ENCODE measurements at places on chromosomes 1 and 21. TPM values are rescaled to one million over a fixed set of nuclear protein-coding genes. Genes with fewer than 3 reads are reported as not detected.

DNA sequence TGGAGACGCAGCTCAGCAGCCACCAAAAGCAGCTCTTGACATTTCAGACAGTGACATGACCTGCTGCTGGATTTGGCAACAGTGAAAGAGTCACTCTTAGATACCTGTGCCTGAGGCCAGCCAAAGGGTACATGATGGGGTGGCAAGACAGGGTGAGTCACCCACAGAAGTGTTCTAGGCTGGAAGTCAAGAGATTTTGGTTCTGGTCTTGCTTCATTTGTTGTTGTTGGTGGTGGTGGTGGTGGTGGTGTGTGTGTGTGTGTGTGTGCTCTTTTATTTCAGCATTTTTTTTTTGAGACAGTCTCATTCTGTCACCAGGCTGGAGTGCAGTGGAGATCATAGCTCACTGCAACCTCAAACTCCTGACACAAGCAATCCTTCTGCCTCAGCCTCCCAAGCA, 25.8 kb downstream of the SHISAL2A start:
- no peak for DNase-seq

DNA sequence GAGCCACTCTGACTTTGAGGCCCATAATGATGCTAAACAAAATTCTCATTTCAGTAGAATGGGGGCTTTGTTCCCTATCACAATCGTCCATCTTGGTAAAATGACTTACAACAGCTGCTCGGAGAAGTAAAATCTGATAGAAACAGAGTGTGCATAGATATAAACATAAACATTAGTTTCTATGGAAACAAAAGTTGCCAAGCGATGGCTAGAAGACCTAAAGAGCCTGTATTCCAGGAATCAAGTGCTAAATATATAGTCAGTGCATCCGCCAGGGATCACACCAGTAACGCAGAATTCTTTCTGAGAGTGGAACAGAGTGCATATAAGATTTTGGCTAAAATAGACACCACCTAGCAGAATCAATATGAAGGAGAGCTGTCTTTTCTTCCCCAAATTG, 91.2 kb upstream of the KAZN start:
- DNase-seq, result no peak

- DNase-seq, result no peak
These were observed 6.0 kb upstream of the DUSP10 start for GRCh38 chr1:221747839-221748238.

The TMEM82 gene
- total RNA-seq, result not detected

DNA sequence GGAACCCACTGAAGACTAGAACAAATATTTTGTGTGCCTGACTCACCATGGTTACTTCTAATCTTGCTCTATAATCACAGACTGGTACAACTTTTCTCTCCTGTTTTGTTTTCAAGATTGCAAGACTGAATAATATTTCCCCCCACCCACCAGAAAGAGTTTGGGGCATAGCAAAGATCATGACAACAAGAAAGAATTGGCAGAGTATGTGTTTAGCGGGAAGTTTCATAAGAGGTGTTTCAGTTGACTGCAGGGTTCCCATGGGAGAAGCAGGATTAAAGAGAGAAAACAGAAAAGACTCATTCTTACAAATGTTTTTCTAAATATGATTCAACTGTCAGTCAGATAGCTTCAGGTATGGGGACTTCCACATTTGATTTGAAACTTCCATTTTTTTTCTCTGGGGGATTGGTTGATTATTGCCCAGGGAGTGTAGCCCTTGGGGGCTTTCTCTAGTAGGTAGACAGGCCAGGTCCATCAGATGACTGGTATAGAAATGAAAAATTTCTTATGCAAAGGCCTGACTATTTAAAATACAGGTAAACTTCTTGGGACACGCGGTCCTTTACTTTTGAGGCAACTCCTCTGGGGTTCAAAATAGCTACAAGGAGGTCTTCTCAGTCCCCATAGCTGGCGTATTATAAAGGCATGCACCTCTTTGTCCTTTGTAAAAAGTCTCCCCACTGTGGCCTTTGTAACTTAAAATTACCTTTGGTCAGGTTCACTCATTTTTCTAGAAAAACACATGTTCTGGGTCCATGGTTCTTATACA, 13.9 kb downstream of the OR14I1 start:
- DNase-seq, result no peak

DNA sequence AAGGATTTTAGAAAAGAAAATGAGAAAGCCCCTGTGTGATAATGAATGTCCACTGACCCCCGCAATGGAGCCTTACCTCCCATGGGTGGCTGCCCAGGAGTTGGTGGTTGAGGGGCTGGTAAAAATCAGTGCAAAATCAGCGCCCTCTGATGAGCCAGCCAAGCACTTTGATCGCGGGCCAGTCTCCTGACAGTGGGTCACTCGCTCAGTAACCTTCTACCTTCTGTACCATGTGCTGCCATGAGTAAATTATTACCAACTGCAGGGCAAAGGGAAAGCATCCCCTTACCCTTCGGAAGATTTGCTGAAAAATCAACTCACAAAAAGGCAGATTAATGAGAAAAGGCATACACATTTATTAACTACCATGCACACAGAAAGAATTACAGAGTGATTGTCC, 58.8 kb downstream of the KCNK1 start:
- DNase-seq, result no peak

DNA sequence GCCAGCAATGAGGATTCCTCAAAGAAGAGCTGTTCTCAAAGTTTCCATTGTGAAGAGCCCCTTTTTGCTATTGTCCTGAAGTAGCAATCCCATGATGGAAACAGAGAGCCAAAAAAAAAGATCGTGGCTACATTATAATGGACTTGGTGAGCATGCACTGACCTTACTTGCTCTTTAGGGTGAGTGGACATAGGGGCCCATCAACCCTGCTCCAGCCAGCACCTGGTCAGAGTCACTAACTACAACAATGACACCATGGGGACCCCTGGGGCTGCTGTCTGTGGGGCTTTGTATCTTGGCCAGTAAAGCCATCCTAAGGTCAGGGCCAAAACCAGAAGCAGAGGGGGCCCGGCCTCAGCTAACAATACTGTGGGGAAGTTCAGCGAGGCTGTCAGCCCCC, 30.4 kb upstream of the RAB4A start:
- no peak for DNase-seq

DNA sequence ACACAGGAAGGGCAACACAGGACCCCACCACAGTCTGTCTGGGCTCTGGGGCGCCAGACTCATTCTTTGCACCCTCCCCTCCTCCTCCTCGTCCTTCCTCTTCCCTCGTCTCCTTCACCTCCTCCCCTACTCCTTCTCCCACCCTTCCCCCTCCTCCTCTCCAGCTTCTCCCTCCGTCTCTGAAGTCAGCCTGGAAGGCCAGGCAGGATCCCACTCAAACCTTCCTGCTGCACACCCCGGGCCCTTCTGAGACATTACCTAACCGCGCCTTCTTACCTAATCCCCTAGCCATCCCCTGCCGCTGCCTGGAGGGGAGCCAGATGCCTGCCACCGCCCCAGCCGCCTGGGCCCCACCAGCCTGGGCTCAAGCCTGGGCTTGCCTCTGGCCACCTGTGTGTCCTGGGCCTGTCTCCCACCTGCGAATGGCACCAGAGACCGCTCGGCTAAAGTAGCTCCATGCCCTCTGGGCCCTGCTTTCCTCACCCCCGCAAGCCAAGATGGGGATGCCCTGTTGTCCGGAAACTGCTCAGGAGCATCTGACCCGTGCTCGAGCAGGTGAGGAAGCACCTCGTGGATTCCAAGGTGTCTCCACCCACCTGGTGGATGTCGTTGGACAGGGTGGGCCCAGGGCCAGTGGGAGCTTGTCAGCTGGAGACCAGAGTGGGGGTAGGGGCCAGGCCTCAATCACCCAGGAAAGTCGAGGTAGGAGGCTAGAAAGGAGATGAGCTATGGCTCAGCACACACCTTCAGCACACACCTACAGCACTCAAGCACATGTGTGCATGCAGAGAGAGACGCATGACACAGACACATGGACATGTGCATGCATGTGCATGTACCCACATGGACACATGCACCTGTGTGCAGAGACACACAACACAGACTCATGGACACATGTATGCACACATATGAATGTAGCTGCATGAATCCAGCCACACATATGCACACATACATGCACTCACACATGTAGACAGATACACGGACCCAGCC, 31.9 kb downstream of the WNT9A start:
- DNase-seq, result no peak

DNA sequence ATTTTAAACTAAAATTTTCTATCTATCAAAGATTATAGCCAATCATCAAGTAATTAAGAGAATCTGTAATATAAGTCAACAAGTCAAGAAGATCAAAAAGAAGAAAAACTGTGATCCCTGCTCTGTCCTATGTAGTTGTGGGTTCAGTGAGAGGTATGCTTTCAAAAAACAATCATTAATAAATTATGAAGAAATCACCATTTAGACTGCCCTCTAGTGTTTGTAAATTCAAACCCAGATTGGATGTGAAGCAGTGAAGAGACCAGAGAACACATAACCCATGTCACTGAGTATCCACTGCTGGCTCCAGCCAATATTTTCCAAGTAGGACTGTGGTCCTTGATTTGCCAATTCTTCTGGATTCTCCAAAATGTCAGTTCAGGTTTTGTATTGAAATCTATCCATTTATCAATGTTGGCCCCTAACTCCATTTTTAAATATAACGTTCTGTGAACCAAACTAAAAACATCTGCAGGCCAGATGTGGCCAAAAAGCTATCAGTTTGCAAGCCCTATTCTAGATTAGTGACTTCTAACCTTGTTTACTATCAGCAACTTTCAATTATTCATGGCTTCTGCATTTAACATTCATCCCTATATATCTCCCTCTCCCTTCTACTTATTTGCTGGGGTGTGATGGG, 467.5 kb upstream of the CXADR start:
- DNase-seq, result peak; percentile 53

- peak; percentile 54 for DNase-seq
These were observed 108.9 kb downstream of the LBR start for GRCh38 chr1:225318706-225319575.

The CYP4A22 gene
- total RNA-seq, result not detected

- DNase-seq, result no peak
These were observed 626.2 kb upstream of the TMPRSS15 start for GRCh38 chr21:19029816-19030215.

The CNR2 gene
- total RNA-seq, result not detected

DNA sequence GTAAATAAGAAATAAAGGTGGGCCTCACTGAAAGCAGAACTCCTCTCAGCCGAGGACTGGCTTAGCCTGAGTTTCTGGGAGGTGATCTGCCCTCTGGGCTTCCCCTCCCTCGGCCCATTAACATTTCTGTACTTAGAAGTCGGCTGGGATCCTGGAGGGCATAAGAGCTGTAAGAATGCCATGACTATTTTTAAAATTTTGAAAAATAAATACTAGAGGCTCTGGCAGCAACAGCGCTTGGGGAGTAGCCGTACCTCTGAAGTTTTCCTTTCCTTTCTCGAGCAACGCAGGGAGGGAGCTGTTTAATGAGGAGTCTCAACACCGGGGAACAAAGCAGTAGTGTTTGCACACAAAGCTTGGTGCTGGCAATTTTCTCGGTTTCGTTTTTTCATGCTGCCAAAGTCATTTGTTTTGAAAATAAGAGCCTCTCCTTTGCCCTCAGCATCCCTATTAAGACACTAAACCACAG, 498.7 kb downstream of the SMYD3 start:
- no peak for DNase-seq

The PRMT2 gene
- total RNA-seq, result 130 TPM

DNA sequence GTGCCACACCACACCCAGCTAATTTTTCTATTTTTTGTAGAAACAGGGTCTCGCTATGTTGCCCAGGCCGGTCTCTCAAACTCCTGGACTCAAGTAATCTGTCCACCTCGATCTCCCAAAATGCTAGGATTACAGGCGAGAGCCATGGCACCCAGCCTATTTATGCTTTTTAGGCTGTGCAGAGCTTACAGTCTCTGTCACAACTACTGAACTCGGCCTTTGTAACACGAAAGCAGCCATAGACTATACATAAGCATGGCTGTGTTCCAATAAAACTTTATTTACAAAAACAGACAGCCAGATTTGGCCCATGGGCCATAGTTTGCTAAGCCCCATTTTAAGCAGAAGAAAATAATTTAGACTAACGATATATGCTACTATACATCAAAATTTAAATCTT, 54.4 kb downstream of the NID1 start:
- peak; percentile 13 for DNase-seq

The ADAMTS1 gene
- total RNA-seq, result 166 TPM

GRCh38 chr1:1290238-1290731, 10.0 kb downstream of the SCNN1D start:
- peak; percentile 78 for DNase-seq

The GUCA2B gene
- total RNA-seq, result not detected

GRCh38 chr1:192459467-192459866, 116.1 kb upstream of the RGS1 start:
- DNase-seq, result no peak

GRCh38 chr21:17472592-17473271, 40.1 kb upstream of the CXADR start:
- DNase-seq, result no peak

- no peak for DNase-seq
These were observed 17.1 kb downstream of the FBLIM1 start for GRCh38 chr1:15775706-15776105.

GRCh38 chr1:160885042-160885441, at the start of gene ITLN1:
Gene ITLN1 (minus strand): TSS chr1:160885180. CDS start chr1:160884877, 303 bp downstream.
- DNase-seq, result no peak

The KLF17 gene
- 0.11 TPM for total RNA-seq

The COL16A1 gene
- 247 TPM for total RNA-seq

GRCh38 chr1:44267438-44267837, 54.2 kb downstream of the DMAP1 start:
- no peak for DNase-seq

GRCh38 chr1:201745023-201745422, 83.9 kb upstream of the IPO9 start:
- peak; percentile 91 for DNase-seq

DNA sequence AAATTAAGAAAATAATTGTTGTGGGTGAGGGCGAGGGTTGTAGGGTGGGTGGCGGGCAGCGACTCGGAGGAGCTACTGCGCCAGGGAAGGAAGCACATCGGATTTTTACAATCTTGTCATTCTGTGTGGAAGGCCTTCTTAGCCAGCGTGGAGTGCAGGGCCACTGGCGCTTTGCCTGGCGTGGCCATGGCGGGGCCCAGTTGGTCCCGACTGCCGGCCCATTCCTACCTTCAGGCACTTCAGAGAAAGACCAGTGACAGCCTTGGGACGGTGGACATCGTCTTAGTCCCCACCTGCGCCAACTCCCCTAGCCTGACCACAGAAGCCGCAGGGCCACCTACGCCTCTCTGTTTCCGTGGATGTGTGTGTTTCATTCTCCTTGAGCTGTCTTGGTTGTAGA, 136.9 kb upstream of the NEGR1 start:
- no peak for DNase-seq

The KRTAP19-2 gene
- not detected for total RNA-seq

The PAQR6 gene
- total RNA-seq, result 0.63 TPM

- no peak for DNase-seq
These were observed 974.5 kb downstream of the LTN1 start for GRCh38 chr21:28018213-28018612.

GRCh38 chr1:246159279-246160227, 347.5 kb downstream of the SMYD3 start:
- DNase-seq, result no peak

GRCh38 chr1:179297105-179297378, 3.4 kb downstream of the SOAT1 start:
- no peak for DNase-seq

The CD101 gene
- not detected for total RNA-seq

The LRRC53 gene
- total RNA-seq, result not detected

Measured in GM23248 (cell line).